Activated naive CD4-positive, alpha-beta T cell treated with Interleukin-2 at 50 U/mL for 16 hours (primary cell): ENCODE measurements at places on chromosomes 3 and 15.

GRCh38 chr15:29669823-29670222 is 152.4 kb downstream of the TJP1 start:
- DNase-seq, result no peak

DNA sequence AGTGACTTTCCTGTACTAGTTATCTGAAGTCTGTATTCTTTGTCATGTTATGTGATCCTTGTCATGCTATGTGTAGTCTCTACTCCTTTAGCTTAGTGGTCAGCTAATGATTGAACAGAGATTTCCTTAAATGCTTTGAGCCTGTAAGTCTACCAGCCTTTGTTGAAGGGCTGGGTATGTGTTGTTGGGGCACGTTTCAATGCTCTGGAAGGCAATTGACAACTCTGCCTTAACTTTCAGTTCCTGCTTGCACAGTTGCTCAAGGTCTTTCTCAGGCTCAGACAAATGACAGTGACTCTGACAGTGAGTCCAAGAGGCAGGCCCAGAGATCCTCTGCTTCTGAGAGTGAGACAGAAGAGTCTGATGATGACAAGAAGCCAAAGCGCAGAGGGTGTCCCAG is 89.3 kb downstream of the CHD2 start:
- no peak for DNase-seq

DNA sequence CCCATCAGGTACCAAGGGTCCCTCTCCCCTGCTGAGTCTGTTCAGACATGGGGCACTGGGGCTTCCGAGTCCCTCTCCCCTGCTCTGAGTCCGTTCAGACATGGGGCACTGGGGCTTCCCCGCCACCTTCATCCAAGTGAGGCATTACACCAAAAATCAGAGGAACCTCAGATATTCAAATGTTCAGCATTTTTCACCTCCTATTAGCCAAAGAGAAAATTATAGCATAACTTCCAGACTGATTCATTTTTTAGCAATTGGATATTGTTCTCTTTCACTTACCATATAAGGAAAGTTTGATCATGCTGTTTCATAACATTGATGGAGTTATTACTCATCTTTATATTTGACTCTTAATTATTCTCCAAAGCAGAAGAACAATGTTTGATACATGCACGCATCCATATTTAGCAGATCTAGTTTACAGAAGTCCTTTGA is 213.9 kb downstream of the MTHFS start:
- no peak for DNase-seq

GRCh38 chr15:45094358-45094730 is 19.6 kb downstream of the DUOX2 start:
- DNase-seq, result no peak

DNA sequence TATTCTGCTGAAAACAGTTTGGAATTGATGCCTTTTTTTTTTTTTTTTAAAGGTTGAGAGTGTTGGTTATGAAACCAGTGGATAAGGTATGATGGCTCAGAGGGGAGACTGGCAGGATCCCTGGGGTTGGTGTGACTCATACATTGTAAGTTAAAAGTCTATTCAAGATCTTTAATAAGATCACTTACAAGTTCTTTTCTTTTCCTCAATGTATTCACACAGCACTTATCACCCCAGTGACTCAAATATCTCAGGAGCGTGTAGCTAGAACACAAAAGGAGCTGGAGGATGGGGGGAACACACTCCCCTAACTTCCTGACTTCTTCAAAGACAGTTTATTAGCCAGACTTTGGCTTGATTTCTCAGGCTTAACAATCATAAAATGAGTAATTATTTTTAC is 285.3 kb downstream of the SV2B start:
- DNase-seq, result no peak

DNA sequence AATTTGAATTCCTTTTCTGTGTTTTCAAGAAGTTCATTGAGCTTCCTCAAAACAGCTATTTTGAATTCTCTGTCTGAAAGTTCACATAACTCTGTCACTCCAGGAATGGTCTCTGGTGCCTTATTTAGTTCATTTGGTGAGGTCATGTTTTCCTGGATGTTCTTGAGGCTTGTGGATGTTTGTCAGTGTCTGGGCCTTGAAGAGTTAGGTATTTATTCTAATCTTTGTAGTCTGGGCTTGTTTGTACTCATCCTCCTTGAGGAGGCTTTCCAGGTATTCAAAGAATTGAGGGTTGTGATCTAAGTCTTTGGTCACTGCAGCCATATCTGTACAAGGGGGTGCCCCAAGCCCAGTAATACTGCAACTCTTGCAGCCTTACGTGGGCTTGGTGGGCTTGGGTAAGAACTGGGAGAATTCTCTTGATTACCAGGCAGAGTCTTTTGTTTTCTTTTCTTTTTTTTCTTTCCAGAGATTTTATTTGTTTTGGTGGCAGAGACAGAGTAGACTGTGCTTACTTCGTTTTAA is 19.3 kb upstream of the CCNDBP1 start:
- no peak for DNase-seq

GRCh38 chr3:179765396-179765795 is 112.6 kb downstream of the USP13 start:
- no peak for DNase-seq

GRCh38 chr15:44300572-44300971 is 12.1 kb downstream of the GOLM2 start:
- no peak for DNase-seq

GRCh38 chr3:171374260-171374659 is 85.9 kb downstream of the TNIK start:
- DNase-seq, result no peak

- DNase-seq, result no peak
These were observed 199.7 kb upstream of the ARPP21 start for GRCh38 chr3:35439663-35440062.
